ENCODE measurements at places on chromosomes 16 and 17. TPM values are rescaled to one million over a fixed set of nuclear protein-coding genes. Genes with fewer than 3 reads are reported as not detected.

GAS2L2 gene
- total RNA-seq: 0.25 TPM

SYCE1L gene
- total RNA-seq: 0.25 TPM

STAT5B gene
- 17.2 TPM for total RNA-seq

GTF3C1 gene
- 76.0 TPM for total RNA-seq

CCDC200 gene
- not detected for total RNA-seq

SCGB1C2 gene
- total RNA-seq: not detected

CUEDC1 gene
- 9.1 TPM for total RNA-seq

PDE6G gene
- total RNA-seq: not detected

KRTAP3-1 gene
- not detected for total RNA-seq

EVI2A gene
- total RNA-seq: 3.0 TPM

CTRB2 gene
- not detected for total RNA-seq

CACNG3 gene
- 5.2 TPM for total RNA-seq

TNP2 gene
- total RNA-seq: not detected

ATAD5 gene
- total RNA-seq: 7.9 TPM

All from temporal lobe (tissue), 4 donors.